Muscle of leg (tissue), 16 donors: ENCODE measurements at places on chromosomes 13 and 19. TPM values are rescaled to one million over a fixed set of nuclear protein-coding genes. Genes with fewer than 3 reads are reported as not detected.

- DNase-seq, result no peak
Measured at GRCh38 chr13:107788464-107789165, 426.7 kb downstream of the LIG4 start.

DNA sequence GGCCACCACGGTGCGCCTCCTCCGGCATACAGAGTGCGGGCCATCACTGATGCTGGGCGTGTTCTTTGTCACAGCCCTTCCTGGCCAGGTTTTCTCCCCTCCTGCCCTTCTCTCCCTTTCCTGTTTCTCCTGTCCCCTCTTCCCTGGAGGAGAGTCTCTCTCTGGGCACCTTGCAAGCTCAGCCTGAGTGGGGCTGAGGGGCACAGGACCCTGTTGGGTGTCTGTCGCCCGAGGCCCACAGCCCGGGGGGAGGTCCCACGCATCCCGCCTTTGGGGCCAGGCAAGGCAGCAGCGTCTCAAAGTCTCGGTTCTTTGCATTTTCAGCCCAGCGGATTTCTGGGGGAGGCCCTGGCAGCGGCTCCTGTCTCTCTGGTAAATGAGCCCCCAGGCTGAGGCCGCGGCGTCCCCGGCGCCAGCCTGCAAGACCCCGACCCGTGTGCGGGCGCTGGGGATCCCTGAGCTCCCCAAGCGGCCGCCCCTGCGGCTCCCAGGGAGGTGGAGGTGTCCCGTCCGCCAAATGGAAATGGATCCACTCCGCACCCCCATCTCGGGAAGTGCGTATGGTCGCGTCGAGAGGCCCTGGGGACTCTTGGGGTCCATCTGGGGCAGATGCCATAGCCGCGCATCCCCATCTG lies 47.2 kb downstream of the COMP start:
- DNase-seq, result peak; percentile 27

- no peak for DNase-seq
Measured at GRCh38 chr13:93621051-93621450, 394.4 kb downstream of the GPC6 start.

DNA sequence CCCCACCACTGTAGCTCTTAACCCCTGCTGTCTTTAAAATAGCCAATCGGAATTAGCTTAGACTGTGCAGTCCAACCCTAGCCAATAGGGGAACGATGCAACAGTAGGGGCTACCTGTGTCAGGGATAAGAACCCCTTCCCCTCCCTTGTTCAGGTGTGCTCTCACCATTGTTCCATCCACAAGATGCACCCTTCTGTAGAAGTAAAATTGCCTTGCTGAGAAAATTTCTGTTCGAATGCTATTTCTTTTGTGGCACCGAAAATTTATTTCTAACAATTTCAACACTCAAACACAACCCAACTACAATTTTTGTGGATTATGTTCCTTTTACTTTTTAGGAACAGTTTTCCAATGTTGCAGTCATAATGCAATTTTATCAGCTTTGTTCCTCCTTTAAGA lies 3.6 kb upstream of the ZNF583 start:
- DNase-seq, result no peak

DNA sequence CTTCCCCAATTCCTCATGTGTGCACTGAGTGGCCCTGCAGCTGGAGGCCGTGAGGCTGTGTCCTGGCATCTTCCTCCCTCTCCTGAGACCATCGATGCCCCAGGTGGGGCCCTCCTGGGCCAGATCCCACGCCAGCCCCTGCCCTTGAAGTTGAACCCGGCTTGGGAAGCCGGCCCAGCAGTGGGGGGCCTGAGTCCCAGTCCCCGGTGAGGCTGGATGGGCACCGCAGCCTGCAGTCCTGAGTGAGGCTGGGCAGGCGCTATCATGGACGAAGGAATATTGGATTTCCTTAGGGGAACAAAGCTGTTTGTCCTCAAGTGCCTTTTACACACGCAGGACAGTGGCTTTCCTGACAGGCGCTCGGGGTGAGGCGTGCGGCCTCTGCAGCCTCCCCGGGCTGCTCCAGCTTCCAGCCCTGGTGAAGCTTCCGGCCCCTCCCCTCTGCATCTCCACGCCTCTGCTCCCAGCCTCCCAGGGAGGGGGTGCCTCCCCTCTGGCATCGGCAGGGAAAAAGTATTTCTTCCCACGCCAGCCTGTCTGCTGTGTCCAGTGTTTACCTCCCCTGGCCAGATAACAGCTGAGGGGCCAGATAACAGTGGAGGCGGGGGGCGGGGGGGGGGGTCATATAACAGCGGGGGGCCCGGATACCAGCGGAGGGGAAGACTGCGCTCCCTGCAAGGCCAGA lies 159.5 kb downstream of the KDM4B start:
- peak; percentile 79 for DNase-seq

DNA sequence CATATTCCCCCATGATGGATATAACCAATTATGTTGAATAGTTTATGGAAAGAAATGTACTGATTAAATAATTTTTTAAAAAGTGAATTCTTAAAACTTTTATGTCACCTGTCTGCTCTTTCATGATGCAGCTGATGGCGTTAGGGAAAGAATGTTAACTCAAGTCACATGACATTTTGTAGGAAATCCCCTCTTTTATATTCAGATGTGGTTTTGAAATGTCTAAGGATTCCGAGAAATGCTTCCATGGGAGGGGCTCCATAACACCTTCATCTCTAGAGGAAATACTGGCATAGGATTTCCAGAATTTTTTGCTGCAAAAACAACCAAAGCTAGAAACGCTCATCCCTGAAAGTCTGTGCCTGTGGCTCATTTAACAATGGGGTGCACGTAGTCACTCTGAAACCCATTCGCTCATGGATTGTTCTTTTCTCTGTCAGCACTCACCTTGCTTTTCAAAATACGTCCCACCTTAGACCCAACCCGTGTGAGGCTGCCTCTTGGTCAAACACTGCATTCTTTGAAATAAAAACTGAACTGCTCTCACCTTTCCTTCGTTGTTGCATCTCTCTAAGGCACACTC lies 288.9 kb downstream of the SHISA2 start:
- DNase-seq, result no peak

DNA sequence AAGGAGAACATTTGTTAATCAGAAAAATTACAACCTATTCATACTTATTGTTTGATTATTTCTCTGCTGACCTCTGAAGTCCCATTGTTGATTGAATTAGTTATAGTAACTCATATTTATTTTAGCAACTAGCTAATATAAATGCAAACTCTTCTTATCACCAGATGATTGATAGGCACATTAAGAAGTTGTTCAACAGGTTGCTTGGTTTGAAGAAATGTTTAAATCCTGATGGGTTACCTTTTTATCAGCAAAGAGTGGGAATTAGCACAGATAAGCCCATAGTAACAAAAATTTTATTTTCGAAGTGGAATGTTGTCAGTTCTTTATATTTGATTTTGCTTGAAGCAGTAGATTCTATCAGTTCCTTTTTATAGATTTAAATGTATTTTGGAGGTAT lies 44.4 kb downstream of the KLF5 start:
- no peak for DNase-seq

DNA sequence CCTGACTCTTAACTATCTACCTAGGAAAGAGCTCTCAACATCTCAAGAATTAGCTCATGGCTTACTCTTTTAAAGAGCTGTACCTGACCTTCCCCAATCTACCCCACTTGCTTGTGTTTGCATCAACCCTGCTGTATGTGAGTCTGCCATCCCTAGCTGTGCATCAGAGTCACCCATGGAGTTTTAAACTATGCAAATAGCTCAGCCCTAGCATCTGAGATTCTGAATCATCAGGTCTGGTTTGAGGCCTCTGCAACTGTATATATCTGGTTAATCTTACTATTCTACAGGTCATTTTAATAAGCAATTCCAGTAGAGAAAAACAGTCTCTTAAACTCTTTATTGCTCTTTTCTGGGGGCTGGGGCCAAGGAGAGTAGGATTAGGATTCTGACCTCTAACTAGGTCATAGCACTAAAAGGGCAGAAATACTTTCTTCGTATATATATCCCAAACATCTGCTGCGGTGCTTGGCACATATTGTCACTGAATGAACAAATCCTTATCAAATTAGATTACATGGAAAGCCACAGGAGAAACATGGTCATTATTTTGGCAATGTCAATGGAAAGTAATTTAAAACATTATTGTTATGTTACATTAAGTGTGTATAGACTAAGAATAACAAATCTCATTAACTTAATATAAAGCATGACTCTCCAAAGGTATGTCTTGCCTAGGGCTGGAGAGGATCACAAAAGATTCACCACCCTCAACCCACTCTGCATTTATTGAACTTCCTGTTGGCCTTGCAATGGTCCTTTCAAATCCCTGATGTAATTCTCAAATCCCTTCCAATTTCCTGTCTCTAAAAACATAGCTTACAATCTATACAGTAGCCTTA lies 232.2 kb downstream of the DACH1 start:
- peak; percentile 36 for DNase-seq

DNA sequence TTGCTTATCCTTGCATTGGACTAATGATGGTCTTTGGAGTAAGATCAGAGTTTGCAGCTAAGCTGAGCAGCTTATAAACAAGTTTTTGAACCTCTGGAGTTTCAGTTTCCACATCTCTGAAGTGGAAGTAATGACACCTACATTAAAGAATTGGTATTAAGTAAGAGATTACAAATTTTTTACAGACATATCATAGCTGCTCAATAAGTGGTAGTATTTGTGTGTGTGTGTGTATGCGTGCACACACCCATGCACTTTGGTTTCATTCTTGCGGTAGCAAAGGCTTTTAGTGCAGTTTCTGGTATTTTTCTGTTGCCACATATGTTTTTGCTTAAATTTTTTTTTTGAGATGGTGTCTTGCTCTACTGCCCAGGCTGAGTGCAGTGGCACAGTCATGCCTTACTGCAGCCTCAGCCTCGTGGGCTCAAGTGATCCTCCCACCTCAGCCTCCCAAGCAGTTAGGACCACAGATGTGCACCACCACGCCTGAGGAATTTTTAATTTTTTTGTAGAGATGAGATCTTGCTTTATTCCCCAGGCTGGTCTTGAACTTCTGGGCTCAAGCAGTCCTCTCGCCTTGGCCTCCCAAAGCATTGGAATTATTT lies 4.5 kb downstream of the NAA16 start:
- no peak for DNase-seq

- peak; percentile 92 for DNase-seq
Measured at GRCh38 chr13:50512474-50513299, 330.8 kb downstream of the DLEU7 start.

GRCh38 chr19:40398417-40399131 lies 8.6 kb upstream of the HIPK4 start:
- DNase-seq, result peak; percentile 37

DNA sequence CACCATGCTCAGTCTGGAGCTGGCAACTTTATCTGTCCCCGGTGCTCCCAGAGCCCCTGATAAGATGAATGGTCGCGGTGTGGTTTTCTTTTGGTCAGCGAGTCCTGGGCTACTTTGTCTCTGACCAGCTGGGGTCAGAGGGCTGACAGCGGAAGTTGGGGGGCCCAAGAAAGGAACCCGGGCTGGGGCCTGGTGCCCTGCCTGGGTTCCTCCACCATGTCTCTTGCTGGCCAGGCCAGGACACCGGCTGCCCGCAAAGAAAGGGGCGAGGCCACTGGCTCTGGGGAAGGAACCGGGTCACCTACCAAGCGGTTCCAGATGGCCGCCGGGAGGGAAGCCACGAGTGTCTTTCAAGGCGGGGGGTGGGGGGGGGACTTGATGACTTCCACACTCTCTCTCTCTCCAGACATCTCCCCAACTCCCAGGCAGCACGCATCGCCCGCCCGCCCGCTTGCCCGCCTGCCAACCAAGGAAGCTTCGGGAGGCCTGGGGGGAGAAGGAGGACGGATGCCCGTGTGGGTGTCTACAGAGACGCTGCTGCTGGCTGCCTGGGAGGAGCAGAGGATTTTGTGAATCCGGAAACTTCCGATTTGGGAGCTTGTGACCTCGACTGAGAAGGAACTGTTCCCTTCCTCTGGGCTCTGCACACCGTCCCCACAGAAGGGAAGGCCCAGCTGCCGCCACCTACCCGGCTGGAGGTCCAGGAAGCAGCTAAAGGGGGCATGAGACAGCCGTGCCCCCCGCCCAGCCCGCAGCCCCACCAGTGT lies 1.1 kb downstream of the PIP5K1C start:
- DNase-seq, result peak; percentile 85

GRCh38 chr19:44549507-44549906 lies 20.0 kb upstream of the CEACAM20 start:
- no peak for DNase-seq

GRCh38 chr19:18607226-18608101 lies 865 bp upstream of the CRLF1 start:
- DNase-seq, result peak; percentile 44

GRCh38 chr13:48178126-48178525 lies 54.9 kb upstream of the ITM2B start:
- DNase-seq, result no peak

DNA sequence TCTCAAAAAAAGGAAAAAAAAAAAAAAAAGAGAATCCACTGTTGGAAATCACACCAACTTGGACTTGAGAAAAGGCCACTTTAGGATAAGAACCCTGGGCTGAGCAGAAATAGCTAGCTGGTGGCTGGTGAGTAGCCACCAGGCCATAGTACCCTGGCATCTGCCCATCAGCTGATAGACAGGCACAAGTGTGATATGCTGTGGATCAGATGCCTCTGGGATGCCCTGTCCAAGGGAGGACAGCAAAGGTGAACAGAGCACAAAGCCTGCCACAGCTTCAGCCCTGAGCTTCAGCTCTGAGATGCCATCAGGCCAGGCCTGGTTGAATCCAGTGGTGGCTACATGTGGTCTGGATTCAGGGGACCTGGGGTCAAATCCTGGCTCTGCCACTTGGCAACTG lies 8.7 kb downstream of the SIRT2 start:
- peak; percentile 80 for DNase-seq

GRCh38 chr13:76795701-76796695 lies 90.2 kb downstream of the KCTD12 start:
- DNase-seq, result no peak

DNA sequence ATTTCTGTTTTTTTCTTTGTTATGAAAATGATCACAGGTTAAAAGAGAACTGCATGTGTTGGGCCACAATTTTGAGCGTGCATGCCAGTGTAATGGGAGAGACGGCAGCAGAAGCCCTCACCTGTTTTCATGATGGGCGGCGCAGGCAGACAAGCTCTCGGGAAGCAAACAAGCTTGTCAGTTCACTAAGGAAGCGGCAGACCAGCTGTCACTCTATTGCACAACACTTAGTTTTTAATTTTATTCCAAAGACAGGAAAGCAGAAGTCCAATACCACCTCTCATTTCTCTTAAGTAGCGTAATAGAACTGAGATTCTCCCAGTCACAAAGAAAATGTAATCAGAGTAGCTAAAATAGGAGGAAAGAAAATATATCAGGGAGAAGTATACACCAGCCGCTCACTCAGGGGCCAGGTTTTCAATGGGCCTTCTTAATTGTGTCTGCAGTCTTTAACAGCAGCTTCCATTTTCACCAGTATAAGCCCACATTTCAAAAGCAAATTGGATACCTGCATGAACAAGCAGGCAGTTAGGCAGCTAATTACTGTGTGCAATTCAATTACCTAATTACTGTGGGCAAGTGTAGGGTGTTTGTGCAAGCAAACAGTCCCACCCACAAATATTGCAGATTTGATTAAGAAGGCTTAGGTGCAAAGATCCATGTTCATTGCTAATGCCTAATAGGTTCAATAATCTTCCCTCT lies 711.4 kb downstream of the DIAPH3 start:
- DNase-seq, result peak; percentile 64

GRCh38 chr19:39941615-39942365 lies 7.4 kb upstream of the FCGBP start:
- peak; percentile 76 for DNase-seq

- DNase-seq, result no peak
Measured at GRCh38 chr13:71722206-71722605, 144.8 kb downstream of the DACH1 start.

GJB2 gene
- 1.3 TPM for total RNA-seq

UBE2L5 gene
- 0.18 TPM for total RNA-seq

TEX29 gene
- total RNA-seq, result 0.22 TPM

PRODH2 gene
- total RNA-seq, result not detected

LRRC8E gene
- 0.13 TPM for total RNA-seq

TUBB4A gene
- total RNA-seq, result 0.18 TPM

OVOL3 gene
- not detected for total RNA-seq

KLK4 gene
- not detected for total RNA-seq

ATP4B gene
- not detected for total RNA-seq
